ENCODE measurements at places on chromosomes 6 and 20. TPM values are rescaled to one million over a fixed set of nuclear protein-coding genes. Genes with fewer than 3 reads are reported as not detected.

The SLC22A3 gene
- total RNA-seq = 7.6 TPM

The APOBEC2 gene
- total RNA-seq = 197 TPM

The LBP gene
- total RNA-seq = not detected

The BPIFB2 gene
- not detected for total RNA-seq

The PHACTR1 gene
- total RNA-seq = 13.8 TPM

The SGK2 gene
- 40.2 TPM for total RNA-seq

The SOX18 gene
- 20.5 TPM for total RNA-seq

The OR2H1 gene
- not detected for total RNA-seq

The OCSTAMP gene
- total RNA-seq = not detected
